Mammary epithelial cell (primary cell): ENCODE measurements at places on chromosomes 2 and 18.

DNA sequence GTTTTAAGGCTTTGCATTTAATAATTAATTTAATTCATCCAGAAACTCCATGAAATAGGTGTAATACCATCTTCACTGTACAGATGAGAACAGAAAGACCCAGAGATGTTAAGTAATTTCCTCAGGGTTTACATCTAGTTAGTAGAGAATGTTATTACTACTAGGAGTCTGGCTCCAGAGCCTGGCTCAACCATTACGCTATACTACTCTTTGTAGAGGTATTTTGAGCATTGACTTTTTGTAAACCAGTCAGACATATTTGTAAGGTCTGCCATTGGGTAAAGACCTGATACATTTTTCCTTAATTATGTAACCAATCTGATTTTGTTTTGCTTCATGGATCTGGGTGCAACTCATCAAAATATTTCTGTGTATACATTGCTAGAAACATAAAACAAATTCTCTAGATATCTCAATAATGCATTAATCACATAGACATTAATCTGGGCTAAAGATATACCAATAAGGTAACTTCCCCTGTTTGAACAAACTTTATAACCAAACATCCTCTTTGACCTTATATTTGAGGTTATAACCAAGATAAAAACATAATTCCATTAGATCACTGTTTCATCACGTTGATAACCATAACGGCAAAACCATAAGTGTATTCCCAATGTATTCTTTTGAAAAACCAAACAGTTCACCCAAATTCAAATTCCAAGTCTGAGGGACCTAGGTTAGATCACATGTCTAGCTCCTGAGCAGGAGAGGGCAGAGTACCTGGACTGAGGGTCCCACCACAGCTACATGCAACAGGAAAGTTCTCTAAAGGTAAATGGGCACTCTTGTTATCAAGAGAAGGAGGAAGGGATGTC is 135.0 kb downstream of the IKZF2 start:
- no peak for DNase-seq

GRCh38 chr2:179695486-179695885 is 165.9 kb downstream of the ZNF385B start:
- no peak for DNase-seq

- DNase-seq = no peak
Measured at GRCh38 chr18:5500158-5500939, 43.4 kb downstream of the EPB41L3 start.

DNA sequence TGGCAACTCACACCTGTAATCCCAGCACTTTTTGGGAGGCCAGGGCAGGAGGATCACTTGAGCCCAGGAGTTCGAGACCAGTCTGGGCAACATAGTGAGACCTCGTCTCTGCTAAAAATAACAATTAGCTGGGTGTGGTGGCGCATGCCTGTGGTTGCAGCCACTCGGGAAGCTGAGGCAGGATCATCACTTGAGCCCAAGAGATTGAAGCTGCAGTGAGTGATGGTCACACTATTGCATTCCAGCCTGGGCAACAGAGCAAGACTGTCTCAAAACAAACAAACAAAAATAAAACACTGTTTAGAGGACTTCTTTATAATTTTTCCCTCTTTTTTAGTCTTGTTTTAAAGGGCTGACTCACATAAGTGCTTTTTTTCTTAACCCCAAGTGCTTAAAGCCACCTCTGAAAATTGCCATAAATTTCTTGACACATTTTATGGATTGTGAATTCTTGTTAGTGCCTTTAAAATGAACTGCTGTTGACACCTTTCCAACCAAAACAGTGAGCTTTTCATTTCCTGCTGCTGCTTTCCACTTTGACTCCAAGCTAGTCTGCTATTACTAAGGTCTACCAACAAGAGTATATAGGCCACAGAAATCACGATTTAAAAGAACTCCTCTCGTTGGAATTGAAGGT is 41.7 kb downstream of the CYP20A1 start:
- no peak for DNase-seq
